ENCODE measurements at places on chromosomes 6 and 20.
A peak's percentile ranks its signal among the peaks of the same experiment; 100 is the strongest.

DNA sequence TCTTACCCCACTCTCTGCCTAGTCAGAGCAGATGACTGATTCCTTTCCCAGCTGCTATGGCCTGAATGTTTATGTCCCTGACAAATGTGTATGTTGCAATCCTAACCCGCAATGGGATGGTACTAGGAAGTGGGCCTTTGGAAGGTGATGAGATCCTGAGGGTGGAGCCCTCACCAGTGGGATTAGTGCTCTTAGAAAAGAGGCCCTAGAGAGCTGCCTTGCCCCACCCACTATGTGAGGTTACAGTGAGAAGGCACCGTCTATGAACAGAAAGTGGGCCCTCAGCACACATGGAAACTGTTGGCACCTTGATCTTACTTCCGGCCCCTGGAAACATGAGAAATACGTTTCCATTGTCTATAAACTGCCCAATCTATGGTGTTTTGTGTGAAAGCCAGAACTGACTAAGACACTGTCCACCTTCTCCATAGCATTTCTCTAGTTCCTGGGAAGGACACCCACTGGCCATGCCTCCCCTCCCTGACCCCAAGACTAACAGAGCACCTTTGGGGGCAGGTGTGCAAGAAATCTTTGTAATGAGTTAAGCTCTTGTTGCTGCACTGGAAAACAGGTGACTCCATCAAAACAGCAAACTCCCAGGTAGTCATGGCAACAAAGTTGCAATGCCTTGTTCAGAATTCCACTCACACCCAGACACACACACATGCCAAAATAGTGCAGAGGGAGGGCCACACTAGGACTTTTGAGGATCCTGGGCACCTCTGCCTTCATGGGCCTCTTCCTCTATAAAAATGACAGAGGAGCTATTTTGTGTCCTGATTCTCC lies 16.2 kb downstream of the GABRR2 start:
- peak; percentile 52 for DNase-seq

DNA sequence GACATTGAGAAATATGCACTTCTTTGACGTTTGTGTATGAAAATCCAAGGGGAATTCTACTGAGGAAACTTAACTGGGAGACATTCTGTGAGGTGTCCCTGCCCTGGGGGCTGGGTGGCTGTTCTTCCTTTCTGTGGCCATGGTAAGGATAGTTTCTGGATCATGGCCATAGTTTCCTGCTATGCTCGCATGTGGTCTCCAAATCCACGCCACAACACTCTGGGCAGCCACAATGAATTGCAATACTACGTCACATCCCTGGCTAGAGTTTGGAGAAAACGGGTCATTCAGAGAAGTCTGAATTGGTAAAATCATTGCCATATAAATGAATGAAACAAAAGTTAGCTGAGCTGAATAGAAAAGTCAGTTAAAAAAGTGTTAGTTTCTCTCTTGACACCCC lies 230.6 kb downstream of the UTRN start:
- DNase-seq = no peak

DNA sequence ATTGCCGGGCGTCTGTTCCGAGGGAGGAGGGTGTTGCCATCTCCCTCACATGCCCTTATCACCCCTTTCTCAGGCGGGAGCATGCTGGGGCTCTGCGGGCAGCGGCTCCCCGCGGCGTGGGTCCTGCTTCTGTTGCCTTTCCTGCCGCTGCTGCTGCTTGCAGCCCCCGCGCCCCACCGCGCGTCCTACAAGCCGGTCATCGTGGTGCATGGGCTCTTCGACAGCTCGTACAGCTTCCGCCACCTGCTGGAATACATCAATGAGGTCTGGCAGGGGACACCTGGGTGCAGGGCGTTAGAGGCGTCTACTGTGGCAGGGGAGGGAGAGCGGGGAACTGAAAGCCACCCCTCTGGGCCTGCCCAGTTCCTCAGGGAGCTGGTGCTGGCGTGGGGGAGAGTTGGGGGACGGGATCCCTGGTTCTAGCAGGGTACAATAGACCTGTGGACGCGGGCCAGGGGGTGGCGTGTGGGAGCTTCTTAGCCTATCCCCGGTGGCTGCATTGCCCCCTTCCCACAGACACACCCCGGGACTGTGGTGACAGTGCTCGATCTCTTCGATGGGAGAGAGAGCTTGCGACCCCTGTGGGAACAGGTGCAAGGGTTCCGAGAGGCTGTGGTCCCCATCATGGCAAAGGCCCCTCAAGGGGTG lies 697 bp downstream of the PPT2 start:
- no peak for DNase-seq

DNA sequence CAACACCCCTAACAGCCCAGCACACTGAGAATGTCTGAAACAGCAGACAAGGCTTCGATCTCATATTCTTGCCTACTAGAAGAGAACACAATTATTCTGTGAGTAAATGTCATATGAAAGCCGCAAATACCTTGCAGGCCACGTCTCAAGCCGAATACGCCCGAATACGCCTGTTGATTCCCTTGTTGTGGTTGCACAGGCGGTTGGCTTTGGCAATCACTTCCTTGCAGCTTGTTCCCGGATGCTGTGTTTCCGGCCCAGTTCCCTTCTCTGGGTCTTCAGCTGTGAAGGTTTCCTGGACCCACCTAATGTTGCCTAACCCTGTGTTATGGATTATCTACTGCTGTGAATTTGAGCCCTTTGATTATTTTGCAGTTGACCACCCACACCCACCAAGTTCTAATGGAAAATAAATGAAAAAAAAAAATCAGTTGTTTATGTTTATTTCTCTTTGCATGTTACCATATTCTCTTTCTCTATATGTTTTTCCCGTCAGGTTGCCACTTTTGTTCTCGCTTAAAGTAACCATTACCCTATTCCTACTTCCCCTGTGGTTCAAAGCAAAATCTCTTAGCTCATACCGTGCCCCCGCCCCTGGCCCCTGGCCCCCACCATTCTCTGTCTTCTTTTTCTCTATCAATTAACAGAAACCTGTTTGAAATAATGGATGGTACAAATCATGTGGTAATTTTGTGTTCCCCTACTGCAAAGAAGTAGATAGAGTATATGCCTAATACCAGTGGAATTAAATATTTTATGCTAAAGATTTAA lies 172.4 kb downstream of the ADGB start:
- no peak for DNase-seq

DNA sequence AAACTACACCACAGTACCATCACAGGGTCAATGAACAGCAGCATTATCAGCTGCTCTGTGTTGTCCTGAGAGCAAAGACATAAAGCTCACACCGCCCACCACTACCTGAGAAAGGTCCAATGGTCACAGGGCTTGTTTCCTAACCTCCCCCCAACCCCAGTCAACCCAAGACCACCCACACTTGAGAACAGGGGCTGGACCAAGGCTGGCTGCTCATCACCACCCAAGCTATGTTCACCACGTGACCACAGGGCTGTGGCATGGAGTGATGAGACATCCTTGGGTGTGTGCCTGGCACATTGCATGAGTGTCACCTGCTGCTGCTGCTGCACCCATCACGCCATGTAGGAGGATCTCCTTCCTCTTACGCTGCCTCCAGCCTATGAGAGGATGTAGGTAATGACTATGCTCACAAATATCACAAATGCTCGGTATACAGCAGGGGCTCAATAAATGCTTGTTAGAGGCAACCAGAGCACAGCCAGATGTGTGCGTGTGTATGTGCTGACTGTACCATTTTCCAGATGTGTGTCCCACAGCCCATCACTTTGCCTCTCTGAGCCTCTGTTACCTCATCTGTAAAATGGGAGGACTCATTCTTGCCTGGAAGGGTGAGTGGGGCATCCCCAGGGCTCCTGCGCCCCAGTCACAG lies 23.3 kb upstream of the SIRPA start:
- DNase-seq = peak; percentile 43

- DNase-seq = no peak
Observed at GRCh38 chr6:111871207-111871606, 2.0 kb downstream of the FYN start.

GRCh38 chr20:64112691-64113443 lies 5.5 kb upstream of the NPBWR2 start:
- no peak for DNase-seq

DNA sequence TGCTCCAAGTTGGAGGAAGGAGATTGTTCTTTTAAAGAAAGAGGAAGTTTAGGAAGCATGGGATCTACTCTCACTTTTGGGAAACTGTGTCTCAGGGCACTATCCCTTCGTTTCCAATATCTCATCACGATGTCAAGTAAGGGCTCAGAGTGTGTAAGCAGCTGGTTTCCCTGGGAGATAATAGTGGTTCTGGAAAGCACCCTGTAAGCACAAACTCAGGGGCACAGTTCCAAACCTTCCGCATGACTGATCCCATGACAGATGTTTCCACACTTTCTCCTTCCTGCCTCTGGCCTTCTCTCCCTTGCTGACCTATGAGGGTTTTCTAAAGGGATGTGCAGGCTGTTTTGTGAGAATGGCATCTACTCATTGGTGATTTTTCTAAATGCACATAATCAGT lies 33.9 kb downstream of the ADTRP start:
- DNase-seq = no peak

DNA sequence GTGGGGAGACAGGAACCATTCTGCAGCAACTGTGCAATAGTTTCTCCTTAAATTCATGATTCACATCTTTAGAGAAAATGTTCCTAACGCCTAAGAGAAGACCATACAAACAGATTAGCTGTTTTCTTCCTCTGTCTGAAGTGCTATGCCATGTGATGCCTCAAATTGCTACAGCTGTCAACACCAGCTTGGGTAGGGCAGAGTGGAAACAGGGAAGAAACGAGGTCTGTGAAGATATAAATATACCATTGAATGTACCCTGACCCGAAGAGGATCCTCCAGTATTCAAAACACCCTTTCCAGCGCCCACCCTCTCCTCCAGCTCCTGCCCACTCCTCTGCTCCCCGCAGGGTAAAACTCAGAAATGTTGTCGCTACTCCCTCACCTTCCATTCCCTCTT lies 40.3 kb upstream of the PRND start:
- DNase-seq = no peak
